ENCODE measurements at places on chromosomes 7 and 10.

- DNase-seq = no peak
Measured at GRCh38 chr10:3107426-3107961, 40.1 kb downstream of the PFKP start.

GRCh38 chr10:127506094-127506493 is 43.0 kb upstream of the NPS start:
- DNase-seq = no peak

- peak; percentile 9 for DNase-seq
Measured at GRCh38 chr10:81600185-81600584, 274.8 kb upstream of the NRG3 start.

GRCh38 chr10:59361663-59362143 is 646 bp downstream of the FAM13C start:
- no peak for DNase-seq

GRCh38 chr7:90846192-90846591 is 250.1 kb downstream of the CDK14 start:
- DNase-seq = no peak

DNA sequence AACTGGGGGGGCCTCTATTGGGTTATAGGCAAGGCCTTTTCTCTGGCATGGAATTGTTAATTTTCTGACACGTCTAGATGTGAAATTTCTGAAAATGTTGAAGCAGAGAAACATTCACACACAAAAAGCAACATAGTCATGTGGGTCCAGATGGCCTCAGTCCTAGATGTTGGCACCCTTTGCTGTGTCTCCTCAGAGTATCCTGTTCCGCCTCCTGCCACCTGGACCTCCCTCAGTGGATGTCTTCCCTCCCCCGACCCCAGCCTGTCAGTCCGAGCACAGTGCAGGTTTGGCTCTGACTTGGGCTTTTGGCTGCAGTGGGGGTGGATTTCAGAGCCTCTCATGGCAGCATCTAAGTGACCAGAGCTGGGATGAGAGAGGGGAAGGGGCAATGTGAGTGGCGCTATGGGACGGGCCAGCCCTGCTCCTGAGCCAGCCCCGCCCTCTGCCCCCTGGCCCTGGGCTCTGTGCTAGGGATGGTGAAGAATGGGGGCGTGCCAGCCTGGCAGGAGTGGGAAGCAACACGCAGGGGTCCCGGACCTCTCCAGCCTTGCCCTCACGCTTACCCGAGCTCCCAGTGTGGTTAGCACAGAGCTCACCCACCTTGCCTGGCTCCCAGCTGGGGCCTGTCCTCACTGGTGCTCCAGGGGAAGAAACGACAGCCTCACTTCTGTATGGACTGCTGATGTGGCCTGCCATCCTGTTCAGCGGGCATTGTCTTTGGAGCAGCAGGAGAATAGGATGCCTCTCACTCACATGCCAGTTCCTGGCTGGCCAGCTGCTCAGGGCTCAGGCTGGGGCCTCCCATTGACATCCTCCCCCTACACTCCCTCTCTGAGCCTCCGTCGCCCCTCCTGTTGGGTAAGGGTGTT is 6.2 kb downstream of the ATP6V0E2 start:
- no peak for DNase-seq

GRCh38 chr10:67790534-67791408 is 47.2 kb downstream of the DNAJC12 start:
- peak; percentile 53 for DNase-seq

DNA sequence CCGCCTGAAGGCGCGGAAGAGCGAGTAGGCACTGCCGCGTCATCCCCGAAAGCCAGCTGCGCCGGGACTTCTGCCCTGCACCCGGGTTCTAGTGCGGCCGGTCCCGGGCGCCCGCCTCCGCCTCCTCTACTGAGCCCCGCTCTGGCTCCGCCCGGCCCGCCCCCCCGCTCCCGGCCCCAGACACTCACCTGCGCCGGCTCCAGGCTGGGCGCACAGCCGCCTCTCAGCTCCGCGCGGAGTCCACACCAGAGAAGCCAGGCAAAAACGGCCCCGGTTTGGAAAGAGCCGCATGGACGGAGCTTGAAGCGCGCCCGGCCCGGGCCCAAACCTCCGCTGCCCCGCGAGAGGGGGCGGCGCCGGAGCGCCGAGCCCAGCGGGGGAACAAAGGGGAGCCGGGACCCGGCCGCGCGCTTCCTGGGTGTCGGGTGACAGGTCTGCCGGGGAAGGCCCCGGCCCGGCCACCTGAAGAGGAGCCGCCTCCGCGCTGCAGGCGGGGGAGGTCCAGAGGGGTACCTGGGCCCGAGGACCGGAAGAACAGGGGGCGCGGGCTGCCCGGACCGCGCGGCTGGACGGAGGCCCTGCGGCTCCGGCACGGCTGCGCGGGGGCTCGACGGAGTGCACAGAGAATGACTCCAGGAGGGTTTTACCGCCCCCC is 168.2 kb downstream of the NRF1 start:
- peak; percentile 64 for DNase-seq

DNA sequence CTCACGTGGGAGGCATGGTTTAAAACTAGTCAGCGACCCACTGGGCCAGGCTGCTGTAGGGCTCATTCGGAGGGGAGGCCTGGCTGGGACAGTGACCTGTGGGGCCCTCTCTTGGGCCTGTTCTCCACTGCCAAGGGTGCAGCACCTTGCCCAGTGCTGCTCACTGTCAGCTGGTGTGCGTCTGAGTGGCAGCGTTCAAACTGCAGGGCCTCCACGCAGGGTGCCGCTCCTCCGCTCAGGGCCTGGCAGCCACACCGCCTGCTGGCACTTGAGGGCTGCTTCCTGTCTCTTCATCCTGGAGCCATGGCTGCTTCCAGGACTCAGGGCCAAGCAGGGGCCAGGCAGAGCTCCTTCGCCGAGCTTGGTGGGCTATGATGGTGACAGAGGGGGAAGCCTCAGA is 18.3 kb downstream of the ADAMTS14 start:
- DNase-seq = no peak

- no peak for DNase-seq
Measured at GRCh38 chr7:101399759-101400158, 37.1 kb downstream of the COL26A1 start.

- DNase-seq = no peak
Measured at GRCh38 chr10:47030191-47030703, 119.0 kb downstream of the PTPN20 start.

DNA sequence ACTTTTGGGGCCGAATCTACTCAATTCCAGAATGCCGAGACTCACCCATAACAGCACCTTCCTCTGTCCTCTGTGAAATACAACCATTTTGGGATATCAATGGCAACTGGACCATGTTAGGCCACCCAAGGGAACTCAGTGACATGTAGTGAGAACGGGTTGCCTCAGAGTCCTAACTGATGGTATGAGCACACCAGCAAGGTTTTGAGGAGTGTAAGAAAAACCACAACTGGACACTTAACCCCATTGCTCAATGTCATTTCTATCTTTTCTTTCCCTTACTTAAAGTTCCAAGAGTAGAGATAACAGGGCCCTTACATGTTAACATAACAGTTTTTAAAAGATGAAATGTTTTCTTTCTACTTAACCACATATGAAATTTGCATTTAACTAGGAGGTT is 67.1 kb downstream of the TNS3 start:
- DNase-seq = no peak

DNA sequence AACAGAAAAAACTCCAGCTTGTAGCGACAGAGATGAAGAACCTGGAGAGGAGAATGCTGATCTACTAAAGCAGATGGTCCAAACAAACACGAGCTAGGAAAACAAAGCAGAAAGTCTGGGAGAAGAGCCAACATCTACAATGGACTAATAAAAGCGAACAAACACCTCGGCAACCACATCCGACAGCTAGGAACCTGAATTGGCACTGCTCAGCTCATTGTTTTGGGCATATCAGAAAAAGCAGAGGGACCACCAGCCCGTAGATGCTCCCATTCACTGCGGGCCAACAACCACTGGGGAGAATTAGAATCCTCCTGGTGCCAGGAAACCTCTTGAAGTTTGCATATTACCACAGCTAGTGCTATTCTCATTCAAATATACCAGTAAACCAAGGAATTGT is 204.7 kb downstream of the NXPH1 start:
- DNase-seq = peak; percentile 14

- no peak for DNase-seq
Measured at GRCh38 chr7:82865856-82866255, 296.8 kb downstream of the PCLO start.

GRCh38 chr7:1059200-1060091 is 15.1 kb downstream of the GPR146 start:
- DNase-seq = no peak

- DNase-seq = no peak
Measured at GRCh38 chr10:63770523-63770922, 249.3 kb downstream of the REEP3 start.

GRCh38 chr7:151307536-151307935 is 34.1 kb upstream of the NUB1 start:
- no peak for DNase-seq

DNA sequence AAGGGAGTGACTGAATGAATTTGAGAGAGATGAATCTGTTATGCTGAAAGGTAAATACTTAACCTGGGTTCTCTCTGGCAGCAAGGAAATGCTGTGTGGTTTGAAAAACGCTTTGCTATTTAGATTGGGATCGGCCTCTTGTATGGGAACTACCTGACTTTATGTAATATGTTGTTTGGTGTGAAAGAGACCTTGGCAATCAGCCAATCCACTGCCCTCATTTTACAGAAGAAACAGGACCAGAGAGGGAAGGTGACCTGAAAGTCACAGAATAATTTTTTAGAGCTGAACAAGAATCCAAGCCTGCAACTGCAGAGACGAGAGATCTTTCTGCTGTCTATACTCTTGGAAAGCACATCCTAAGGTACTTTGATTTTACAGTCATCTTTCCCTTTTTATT is 1.0 kb downstream of the BUD31 start:
- no peak for DNase-seq

- DNase-seq = peak; percentile 46
Measured at GRCh38 chr10:61397175-61397986, 55.8 kb downstream of the TMEM26 start.

GRCh38 chr7:26646336-26647048 is 217.9 kb downstream of the SKAP2 start:
- no peak for DNase-seq

DNA sequence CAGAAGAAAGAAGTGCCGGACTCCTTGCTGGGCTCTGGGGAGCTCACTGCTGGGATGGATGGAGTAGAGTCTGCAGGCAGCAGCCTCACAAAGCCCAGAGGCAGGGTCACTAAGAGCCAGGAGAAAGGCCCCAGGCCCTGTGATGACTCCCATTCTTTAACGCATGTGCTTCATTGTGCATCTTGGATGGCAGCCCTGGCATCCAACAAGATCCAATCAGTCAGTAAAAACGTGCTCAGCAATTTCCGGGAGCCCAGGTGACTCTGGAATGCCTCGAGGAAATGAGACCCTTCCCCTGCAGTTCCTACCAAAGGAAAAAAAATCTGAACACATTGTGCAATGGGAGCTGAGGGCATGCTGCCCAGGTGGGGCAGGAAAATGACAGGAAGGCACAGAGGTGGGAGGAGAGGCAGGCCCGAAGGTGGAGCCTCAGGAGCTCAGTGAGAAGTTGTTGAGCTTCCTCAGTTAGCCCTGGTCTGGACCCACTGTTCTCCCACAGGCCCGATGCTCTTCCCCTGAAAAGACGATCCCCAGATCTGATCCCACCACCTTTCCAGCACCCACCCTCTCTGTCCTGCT is 60.7 kb upstream of the TMEM72 start:
- DNase-seq = no peak

Data from LoVo (cell line).